ENCODE measurements at places on chromosomes 6 and 20.

- no peak for DNase-seq
Observed at GRCh38 chr6:92577077-92577719, 842.2 kb downstream of the EPHA7 start.

DNA sequence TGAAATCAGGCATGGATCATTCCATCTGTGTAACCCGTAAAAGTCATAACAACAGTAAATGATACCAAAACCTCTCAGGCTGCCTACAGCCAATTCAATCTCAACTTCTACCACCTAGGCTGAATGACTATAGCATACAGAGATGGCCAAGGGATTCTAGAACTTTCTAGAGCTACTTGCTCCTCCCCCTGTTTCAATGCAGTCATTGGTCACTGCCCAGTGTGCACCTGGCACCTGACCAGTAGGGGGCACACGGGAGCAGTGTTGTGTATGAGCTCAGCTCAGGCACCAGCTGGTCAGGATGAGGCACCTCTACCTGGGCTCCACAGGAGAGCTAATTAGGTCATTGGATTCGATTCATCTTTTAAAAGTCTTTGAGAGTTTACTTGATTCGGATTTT lies 86.2 kb downstream of the PLEKHG1 start:
- DNase-seq: no peak

GRCh38 chr20:35994994-35995453 lies 26.6 kb downstream of the CNBD2 start:
- DNase-seq: peak; percentile 92

DNA sequence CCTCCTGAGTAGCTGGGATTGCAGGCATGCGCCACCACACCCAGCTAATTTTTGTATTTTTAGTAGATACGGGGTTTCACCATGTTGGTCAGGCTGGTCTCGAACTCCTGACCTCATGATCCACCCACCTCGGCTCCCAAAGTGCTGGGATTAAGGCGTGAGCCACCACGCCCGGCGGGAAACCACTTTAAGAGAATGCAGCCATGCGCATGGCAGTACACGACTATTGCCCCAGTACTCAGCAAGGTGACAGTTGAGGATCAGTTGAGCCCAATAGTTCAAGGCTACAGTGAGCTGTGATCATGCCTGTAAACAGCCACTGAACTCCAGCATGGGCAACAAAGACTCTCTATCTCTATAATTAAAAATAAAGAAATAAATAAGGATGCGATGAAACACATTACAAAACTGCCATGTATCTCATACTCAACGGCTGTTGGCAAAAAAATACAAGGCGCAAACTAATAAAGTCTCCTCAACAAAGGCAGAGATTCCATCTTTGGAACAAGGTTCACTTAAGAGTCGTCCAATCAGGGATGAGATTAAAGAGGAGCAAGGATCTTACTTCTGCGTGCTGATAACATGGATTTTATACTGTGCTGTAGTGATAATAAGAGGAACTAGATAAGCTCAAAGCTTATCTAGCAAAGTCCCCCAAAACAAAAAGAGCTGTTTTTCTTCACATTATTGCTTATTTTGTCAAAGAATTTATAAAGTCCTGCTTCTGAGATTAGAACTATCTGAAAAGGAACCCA lies 51.1 kb downstream of the STAU1 start:
- DNase-seq: no peak

DNA sequence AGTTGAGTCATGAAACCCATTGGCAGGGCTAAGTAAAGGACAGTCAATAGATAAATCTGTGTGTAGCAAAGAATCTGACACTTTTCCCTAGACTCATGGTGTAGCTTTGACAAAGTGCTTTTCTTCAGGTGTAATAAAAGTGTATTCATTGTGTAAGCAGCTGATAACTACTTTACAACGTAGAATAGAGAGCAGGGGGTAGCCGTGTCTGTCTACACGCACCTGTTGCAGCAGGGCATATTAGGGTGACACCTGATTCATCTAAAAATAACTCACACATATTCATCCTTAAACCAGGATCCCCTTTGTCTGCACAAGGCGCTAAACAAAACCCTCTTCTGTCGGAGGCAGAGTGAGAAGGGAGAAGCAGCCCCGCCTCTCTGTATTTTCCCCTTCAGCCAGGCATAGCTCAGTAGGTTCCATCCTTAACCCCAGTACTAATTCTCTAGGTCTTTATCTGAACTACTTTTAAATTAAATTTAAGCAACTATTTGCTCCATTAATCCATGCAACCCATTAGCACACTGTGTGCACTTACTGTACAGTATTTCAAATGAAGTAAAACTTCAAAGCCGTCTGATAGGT lies 306.7 kb upstream of the SASH1 start:
- no peak for DNase-seq

- no peak for DNase-seq
Observed at GRCh38 chr6:16757332-16757731, 3.9 kb downstream of the ATXN1 start.

DNA sequence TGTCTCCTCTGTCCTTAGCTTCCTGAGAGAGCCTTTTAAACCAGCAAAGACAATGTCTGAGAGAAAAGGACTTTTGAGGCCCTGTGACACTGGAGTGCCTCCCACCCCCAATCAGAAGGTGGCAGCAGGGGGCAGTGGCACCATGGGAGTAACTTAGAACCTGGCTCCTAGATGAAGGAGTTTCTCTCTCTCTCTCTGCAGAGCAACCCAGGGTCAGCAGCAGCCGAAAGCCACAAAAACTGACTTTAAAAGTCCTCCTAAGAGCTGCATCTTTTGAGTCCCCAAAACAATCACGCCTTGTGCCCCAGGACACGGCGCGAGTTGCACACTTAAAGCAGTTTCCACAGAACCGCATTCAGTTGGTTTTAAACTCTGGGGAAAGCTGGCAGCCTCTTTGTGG lies 5.3 kb upstream of the TCP11 start:
- no peak for DNase-seq

- no peak for DNase-seq
Observed at GRCh38 chr6:16437095-16437494, 198.7 kb downstream of the GMPR start.

DNA sequence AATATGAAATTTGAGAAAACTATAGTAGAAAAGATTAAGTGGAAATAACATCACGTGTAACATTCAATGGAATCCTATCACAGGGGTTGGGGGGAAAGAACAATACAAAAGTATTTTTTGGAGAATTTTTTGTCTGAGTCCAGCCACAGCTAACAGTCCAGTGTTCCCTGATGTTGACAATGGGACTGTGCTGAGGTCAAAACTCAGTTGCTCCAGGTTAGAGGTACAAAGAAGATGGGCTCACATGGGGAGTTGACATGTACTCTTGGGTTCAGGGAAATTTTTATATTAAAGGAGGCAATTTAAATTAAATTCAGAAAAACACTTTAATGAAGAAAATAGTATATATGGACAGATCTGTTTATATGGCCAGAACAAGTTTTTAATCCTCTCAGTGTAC lies 995 bp downstream of the MYCT1 start:
- no peak for DNase-seq

- DNase-seq: no peak
Observed at GRCh38 chr20:49712118-49712517, 1.6 kb downstream of the B4GALT5 start.

DNA sequence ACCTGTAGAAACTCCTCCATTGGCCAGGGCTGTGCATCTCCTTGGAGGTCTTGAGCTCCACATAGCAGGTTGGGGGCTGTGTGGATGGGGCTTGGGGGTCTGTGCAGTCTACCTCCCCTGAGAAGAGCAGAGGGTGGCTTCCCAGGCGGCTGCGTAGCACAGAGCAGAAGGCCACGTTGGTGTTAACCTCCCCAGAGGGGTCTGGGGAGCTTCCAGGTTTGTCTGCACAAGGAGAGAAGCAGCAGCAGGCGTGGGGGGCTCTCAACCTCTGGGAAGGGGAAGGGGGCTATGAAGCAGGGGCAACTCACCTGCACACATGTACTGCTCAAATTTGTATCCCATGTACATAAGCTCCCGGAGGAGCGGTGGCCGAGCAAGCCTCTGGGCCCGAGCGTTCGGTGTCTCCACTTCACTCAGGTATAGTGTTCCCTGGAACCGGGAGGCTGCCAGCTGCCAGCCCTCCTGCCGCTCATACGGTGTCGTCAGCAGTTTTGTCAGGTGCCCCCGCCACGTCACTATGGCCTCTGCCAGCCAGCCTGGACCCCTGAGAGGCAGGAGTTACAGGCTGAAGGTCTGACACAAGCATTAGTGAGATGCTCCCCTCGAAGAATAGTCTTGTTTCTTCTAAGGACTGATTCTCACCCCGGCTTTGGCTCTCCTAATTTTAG lies 1.2 kb downstream of the DXO start:
- no peak for DNase-seq

DNA sequence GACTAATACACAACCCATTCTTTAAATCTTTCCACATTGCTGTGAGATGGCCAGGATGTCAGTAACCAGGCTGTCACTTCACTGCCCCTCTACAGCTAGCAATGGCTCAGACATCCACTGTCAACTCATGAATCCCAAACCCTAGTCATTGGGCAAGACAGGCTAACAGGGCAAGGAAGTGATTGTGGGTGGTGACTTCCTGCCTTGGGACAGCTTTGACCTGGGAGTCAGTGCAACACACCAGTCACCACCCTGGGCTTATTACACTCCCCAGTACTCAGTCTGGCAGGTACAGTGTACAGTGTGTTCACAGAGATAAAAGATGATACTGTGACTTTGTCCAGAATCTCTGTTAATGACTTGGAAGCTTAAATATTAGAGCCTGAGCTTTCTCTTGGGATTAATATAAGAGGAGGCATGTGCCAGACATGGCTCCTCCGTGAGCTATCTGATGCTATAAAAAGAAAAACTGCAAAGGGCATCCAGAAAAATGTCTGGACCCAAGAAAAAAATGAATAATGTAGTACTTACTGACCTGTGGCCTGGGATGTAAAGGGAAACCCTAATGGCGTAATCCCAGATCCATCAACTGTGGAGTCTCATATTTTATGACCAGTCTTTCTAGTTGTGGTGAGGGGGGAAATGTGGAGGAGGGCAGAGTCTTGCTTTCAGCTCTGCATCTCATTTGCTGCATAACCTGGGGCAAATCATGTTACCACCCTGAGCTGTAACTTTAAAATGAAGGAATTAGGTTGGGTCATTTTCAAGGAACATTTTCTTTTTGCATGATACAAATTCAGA lies 244.4 kb downstream of the SLC24A3 start:
- DNase-seq: no peak

DNA sequence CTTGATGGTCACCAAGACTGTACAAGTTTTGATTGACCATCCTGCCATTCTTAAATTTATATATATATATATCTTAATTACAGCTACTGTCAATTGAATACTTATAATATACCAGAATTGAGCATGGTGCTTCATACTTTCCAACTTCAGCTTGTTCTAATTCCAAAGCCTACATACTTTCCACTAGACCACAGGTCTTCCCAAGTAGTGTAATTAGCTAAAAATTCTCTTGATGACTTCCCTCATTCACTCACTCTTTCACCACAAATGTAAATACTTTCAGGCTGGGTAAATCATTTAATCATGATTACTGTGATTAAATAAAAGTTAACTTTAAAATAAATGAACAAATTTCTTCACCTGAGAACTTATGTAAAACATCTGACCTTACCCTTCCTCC lies 3.4 kb downstream of the ASF1A start:
- no peak for DNase-seq

DNA sequence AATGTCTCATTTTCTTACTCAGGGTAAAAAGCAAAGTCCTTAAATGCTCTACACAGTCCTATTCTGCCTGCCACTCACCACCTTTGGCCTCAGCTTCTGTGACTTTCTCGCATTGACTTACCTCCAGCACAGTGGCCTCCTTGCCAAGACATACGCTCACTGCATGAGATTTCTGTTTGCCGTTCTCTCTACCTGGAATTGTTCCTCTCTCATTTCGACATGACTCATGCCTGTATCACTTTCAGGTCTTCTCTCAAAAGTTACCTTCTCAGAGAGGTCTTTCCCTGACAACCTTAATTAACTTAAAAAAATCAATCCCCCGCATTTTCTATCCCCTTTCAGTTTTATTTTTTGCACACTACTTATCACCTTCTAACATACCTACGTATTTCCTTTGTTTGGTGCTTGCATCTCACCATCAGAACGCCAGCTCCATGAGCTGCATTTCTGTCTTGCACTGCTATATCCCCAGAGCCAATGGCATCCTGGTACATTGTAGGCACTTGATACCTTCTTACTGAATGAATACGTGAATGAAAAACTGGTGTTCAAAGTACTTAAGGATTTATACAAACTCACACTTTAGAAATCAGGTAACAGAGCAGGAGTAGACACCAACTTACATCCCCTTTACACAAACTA lies 24.5 kb downstream of the TENT5A start:
- DNase-seq: no peak

- DNase-seq: peak; percentile 60
Observed at GRCh38 chr6:169794317-169795055, 43.1 kb downstream of the ERMARD start.

DNA sequence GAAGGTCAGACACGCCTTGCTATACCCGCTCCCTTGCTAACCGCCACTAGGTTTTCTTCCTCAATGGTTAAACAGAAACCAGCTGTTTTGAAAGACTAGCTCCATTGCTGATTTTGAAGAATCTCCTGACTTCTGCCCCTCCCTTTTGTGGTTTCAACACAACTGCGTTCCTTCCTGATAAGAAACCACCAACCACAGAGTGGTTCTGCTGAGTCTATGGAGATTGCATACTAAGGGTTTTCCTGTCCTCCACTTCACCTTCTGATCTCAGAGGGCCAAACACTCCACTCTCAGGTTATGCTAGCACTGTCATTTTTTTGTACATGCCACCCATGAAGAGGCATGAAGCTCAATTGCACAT lies 207.9 kb downstream of the MYLK4 start:
- no peak for DNase-seq

DNA sequence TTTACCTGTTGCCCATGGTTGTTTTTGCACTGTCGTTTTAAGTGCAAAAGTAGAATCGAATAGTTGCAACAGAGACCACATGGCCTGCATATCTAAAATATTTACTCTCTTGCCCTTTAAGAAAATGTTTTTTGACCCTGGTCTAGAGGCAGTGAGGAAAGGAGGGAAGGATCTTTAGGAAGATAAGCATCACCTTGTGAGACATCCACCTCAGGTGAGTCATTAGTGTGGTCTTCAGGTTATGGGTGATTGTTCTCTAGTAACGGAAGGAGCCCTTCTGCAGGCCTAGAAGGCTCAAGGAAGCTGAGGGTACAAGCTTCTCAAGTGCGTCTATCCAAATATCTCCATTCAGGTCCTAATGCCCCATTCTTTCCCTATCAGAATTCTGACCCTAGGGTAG lies 6.6 kb upstream of the RAB44 start:
- DNase-seq: no peak

DNA sequence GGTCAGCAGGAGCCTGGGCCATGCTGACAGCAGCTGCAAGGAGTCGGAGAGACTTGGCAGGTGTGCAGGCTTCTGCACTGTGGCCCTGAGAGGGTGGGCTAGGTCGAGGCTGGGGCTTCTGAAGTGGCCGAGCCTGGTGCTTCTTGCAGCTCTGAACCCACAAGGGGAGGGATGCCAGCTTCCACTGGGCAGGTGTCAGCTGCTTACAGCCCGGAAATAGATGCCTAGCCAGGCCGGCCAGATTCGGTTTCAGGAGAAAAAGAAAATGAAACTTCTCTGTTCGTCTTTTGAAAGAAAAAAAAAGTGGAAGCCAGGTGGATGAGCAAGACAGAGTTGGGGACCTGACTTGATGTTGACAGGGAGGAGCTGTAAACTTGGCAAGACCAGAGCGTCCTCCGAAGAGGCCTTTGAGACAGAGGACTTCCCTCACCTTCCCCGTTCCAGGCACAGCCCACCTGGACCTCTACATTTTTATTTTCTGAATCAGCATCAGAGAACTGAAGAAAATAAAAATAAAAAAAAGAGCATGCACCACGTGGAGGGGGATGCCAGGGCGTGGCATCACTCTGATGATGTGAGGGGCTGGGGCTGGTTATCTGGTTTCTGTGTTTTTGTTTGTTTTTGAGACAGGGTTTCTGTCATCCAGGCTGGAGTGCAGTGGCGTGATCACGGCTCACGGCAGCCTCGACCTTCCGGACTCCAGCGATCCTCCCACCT lies at the start of gene ZBP1:
Gene ZBP1, minus strand, starts transcription at position 153 of the 717 bp plus-strand sequence. Its CDS starts 131 bp downstream, at position 22.
- DNase-seq: no peak

Data from mesenteric fat pad (tissue), 1 donor.